ENCODE measurements at places on chromosomes 11 and 22. TPM values are rescaled to one million over a fixed set of nuclear protein-coding genes. Genes with fewer than 3 reads are reported as not detected.

GRCh38 chr11:95883381-95883780, 40.5 kb downstream of the MTMR2 start:
- DNase-seq, result no peak

GRCh38 chr11:130241713-130242112, 73.0 kb downstream of the ZBTB44 start:
- no peak for DNase-seq

Gene GPR137
- total RNA-seq, result 27.5 TPM

Gene PKDREJ
- 0.05 TPM for total RNA-seq

Gene MB
- total RNA-seq, result 2.3 TPM

GRCh38 chr22:29449296-29449875, 11.0 kb downstream of the RFPL1 start:
- no peak for DNase-seq
